ENCODE measurements at places on chromosomes 6 and 20.

- no peak for DNase-seq
Measured at GRCh38 chr20:4812641-4813075, 90.9 kb downstream of the PRND start.

- no peak for DNase-seq
Measured at GRCh38 chr20:17882834-17883591, 85.6 kb downstream of the SNX5 start.

DNA sequence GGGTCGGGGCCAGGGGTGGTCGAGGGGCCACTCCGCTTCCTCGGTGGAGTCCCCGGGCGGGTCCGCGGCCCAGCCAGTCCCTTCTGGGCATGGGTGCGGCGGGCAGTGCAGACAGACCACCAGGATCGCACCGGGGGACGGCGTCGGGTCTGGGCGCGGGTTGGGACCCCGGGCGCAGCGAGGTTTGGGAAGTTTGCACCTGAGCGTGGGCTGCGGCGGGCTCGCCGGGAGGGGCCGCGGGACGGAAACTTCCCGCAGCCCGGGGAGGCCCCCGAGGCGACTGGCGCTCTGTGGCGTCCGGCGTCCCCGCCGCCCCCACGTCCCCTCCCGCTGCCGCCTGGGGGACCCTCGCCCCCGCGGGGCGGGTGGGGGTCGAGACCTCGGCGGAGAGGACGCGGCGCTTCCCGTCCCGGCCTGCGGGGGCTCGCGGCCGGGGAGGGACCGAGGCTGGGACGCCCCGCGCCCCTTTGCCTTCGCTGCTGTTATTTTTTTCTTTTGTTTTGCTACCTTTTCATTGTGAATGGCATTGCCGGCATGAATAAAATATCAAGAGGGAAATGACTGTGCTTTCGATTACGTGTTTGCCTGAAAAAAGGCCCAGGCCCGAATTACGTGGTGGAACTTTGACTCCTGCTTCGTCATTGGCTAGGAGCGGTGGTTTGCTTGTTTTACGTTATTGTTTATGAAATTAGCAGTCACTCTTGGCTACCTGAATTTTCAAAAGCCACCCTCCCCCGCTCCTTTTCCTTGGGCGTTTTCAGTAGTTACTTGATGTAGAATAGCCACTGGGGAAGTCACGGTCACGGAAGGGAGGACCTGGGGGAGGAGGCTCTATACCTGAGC, 703 bp downstream of the SNX9 start:
- DNase-seq = peak; percentile 43

- no peak for DNase-seq
Measured at GRCh38 chr6:144736763-144737162, 451.6 kb downstream of the UTRN start.

DNA sequence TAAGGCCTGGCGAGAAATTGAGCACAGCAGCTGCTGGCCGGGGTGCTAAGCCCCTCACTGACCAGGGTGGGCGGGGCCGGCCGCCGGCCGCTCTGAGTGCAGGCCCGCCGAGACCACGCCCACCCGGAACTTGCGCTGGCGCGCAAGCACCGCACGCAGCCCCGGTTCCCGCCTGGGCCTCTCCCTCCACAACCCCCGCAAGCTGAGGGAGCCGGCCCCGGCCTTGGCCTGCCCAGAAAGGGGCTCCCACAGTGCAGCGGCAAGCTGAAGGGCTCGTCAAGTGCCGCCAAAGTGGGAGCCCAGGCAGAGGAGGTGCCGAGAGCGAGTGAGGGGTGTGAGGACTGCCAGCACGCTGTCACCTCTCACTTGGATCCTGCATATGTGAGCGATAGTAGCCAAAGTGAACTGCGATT, 251.2 kb downstream of the GJA1 start:
- DNase-seq = no peak

GRCh38 chr6:16944596-16944995, 157.3 kb upstream of the STMND1 start:
- DNase-seq = no peak

Data from iPS-NIHi11 (cell line).